T-helper 9 cell (primary cell): ENCODE measurements at places on chromosomes 4 and X.

DNA sequence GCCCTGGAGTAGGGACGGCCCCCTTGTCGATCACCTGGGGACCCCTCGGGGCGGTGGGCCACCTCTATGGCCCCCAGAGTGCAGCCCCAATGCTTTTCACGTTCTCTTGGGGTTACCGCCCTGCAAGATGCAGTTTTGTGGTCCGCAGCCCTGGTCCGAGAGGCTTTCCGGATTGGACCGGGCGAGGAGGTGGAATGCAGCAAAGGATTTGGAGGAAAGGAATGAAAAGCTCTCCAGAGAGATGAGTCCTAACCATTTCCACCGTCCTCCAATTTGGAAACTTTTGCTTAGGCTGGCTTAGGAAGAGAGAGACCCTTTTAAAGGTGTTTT is 601 bp downstream of the SLC25A43 start:
- DNase-seq, result no peak

DNA sequence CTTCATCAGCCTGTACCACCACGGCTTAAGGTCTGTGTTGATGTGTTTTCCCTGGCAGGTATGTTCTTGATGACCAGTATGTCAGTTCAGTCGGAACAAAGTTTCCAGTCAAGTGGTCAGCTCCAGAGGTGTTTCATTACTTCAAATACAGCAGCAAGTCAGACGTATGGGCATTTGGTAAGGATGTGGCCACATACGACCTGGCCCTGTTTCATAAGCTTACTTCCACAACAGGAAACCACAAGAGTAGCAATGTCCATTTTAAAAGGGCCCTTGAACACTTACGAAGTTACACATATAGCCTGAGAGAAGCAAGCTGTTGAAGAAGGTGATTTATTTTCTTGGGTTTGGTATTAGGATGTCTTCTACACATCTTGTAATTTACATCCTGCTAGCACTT is 46.1 kb downstream of the BMX start:
- DNase-seq, result no peak

- no peak for DNase-seq
Measured at GRCh38 chrX:112043997-112044396, 38.6 kb downstream of the TRPC5 start.

GRCh38 chrX:44906041-44906440 is 33.1 kb downstream of the KDM6A start:
- DNase-seq, result no peak

DNA sequence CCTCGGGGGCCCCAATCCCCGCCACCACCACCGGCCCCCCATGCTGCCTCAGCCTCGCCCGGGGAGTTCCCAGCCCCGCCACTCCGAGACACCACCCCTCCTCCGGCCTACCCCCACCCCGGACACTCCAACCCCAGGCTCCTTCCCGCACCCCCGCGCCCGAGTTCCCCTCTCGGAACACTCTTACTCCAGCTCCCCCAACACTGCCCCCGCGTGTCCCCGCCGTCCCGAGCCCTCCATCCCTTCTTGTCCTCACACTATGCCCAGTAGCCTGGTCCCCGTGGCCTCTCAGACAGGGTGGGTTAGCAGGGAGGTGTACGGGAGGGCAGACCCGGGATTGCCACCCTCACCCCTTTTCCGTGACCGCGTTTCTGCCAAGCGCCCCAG is 276.1 kb downstream of the BCOR start:
- no peak for DNase-seq

DNA sequence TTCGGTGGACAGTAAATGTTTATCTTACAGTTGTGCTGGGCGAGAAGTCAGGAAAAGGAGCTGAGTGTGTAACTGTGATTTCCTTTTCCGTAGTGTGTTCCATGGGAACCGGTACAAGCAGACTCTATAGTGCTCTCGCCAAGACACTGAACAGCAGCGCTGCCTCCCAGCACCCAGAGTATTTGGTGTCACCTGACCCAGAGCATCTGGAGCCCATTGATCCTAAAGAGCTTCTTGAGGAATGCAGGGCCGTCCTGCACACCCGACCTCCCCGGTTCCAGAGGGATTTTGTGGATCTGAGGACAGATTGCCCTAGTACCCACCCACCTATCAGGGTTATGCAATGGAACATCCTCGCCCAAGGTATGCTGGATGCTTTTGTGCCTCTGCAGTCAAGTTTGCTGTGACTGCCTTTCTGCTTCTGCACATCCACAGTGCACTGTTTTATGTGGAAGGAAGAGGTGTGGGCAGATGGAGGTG is 27.4 kb downstream of the NOCT start:
- no peak for DNase-seq

GRCh38 chrX:134764202-134764785 is 106.0 kb upstream of the PLAC1 start:
- no peak for DNase-seq

GRCh38 chrX:134998246-134998645 is 7.5 kb downstream of the SMIM10 start:
- no peak for DNase-seq

- DNase-seq, result no peak
Measured at GRCh38 chrX:83759872-83760271, 101.1 kb upstream of the CYLC1 start.

DNA sequence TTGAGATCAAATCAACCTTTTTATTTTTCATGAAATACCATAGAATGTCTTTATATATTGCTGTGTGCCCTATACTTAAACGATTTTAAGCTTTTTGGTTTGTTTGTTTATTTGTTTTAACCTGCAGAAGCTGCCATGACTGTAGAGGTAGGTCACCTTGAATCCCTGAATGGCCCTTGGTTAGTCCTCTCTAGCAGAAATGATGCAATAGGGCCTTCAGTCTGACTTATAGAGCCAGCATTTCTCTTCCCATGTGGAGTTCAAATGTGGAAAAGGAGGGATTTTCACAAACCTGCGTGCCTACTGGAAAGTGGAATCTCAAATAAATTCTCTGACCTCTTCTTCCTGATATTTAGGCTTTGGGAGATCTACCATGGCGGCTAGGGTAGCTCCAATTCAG is 327.9 kb downstream of the MAPK10 start:
- no peak for DNase-seq

GRCh38 chr4:21827575-21827974 is 121.0 kb downstream of the KCNIP4 start:
- DNase-seq, result no peak
